ENCODE measurements at places on chromosomes 7 and 10. TPM values are rescaled to one million over a fixed set of nuclear protein-coding genes. Genes with fewer than 3 reads are reported as not detected.

Gene CYTH3
- total RNA-seq, result 40.3 TPM

Gene FIGNL1
- 45.4 TPM for total RNA-seq

Gene HERPUD2
- 17.4 TPM for total RNA-seq

Gene REPIN1
- 37.0 TPM for total RNA-seq

Gene INA
- 1.2 TPM for total RNA-seq

Gene GIMAP6
- total RNA-seq, result 0.56 TPM

Gene CACUL1
- 20.3 TPM for total RNA-seq

Gene TRIM50
- total RNA-seq, result not detected

Gene CDHR3
- 2.5 TPM for total RNA-seq

Gene YAE1
- 35.3 TPM for total RNA-seq
